Activated naive CD8-positive, alpha-beta T cell treated with anti-CD3 and anti-CD28 coated beads, Interleukin-2, amount 10 ng/mL, durations not matched to agents 7 days and 5 days (primary cell): ENCODE measurements at places on chromosomes 12 and 14.
A peak's percentile ranks its signal among the peaks of the same experiment; 100 is the strongest.

DNA sequence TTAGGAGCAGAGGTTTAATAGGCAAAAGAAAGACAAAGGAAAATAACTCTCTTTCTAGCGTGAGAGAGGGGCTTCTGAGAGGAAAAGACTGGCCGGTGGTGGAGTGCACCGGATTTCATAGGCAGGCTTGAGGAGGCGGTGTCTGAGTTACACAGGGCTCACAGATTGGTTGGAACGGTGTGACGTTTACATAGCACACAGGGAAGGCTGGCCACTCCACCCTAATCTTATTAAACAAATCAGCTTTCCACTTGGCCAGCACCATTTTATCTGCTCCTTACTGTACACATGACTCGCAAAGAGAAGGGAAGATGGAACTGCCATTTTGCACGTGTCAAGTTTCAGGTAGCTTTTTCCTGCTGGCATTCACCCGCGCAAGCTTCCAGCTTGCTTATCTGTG lies 587.7 kb downstream of the RPL10L start:
- no peak for DNase-seq

DNA sequence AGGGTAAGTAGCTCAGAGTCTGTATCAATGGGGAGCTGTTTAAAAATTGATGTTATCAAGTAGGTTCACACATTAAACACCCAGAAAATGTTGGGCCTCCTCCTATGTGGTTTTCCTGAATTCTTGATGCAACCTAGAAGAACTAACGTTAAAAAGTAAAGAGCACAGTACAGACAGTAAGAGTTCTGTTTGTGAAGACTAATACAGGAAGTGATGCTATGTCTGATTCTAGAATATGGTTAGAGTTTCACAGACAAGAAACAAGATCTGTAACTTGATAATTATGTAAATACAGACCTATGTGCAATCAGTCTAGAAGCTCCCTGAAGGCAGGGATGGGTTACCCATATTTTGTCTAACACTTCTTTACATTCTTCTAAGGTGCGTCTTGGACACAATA lies 214.9 kb upstream of the BTG1 start:
- DNase-seq: no peak

- no peak for DNase-seq
These were observed 77.9 kb upstream of the SOX5 start for GRCh38 chr12:24027352-24027751.

GRCh38 chr12:6228535-6229223 lies 28.5 kb downstream of the CD9 start:
- no peak for DNase-seq

- no peak for DNase-seq
These were observed 28.2 kb downstream of the PTPRQ start for GRCh38 chr12:80472236-80472635.

DNA sequence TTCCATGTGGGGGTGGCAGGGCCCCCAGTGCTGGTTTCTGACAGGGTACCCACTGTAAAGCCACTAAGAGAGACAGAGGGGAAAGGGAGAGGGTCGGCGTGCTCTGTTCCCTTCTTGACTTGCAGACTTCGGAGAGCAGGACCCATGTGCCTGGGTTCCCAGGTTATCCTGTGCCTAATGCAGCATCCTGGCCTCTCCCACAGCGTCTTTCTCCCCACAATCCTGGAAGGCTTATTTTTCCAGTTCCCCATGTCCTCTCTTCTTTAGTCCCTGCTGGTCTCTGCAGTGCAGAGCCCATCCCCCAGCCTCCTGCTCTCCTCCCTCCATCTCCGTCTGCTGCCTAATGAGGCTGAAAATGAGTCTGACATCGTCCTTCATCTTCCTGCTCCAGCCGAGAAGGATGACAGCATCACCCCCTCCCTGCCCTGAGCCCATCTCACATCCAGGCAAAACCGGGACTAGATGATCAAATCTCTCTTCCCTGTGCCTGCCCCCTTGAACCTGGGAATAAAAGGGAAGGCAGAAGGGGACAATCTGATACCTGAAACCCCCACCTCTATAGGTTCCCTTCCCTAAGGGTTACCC lies 15.1 kb downstream of the CALCOCO1 start:
- DNase-seq: no peak

DNA sequence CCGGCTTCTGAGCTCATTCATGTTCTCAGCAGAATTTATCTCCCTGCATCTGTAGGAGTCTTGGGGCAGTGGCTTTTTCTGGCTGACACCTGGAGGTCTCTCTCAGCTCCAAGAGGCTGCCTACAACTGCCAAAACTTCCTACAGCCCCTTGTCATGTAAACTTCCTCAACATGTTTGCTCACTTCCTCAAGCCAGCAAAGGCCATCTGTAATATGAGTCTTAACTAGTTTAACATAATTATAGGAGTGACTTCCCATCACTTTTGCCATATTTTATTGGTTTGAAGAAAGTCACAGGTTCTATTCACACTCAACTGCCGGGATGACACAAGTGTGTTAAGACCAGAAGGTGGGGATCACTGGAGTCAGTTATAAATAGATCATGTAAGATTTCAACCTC lies 194.0 kb downstream of the VRK1 start:
- no peak for DNase-seq

- no peak for DNase-seq
These were observed 10.0 kb downstream of the MAX start for GRCh38 chr14:65092349-65092748.

DNA sequence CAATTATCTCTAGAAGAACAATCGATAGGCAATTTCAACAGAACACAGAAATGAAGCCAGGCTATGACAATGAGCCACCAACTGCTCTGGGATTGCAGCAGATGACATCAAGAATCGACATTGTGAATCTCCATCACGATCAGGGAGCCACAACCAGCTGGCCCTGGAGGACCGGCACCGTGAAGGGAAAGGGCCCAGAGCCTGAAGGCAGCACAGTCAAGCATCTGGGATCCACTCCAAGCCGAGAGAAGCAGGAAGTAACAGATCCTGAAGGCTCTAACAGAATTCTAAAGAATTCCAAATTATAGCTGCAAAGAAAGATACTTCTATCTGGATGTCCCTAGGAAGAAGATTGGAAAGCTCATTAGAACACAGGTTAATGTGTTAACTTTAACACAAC lies 61.0 kb downstream of the LRRC74A start:
- DNase-seq: no peak

- no peak for DNase-seq
These were observed 51.1 kb downstream of the CALM1 start for GRCh38 chr14:90447720-90448497.

DNA sequence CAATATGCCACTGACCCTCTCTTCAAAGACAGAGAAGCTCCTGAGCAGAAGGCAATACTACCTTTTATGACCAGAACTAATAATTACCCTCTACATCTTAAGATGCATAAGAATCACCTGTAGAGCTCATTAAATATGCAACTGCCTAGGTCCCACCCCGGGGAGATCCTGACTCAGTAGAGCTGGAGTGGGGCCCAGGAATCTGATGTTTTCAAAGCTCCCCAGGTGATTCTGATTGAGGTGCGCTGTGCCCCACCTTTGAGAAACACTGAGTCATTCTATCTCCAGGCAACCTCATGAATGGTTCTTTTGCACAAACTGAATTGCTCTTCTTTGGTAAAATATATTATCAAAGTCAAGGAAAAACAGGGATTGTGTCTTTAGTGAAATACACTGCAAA lies 149.3 kb upstream of the BMP4 start:
- DNase-seq: no peak

DNA sequence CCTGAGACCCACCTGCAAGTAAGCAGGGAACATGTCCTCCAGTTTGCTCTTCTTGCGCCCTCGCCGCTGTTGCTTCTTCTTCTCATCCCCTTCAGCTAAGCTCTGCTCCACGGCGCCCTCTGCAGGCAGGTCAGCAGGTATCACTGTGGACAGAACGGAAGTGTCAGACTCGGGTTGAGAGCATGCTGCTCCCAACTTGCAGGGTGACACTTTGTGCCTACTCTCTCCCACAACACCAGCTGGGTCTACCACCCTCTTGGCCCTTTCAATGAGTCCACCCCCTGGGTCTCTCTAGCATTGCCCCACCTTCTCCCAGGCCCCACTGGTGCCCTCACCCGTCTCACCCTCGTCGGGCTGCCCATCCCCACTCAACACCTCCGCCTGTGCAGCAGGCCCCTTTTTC lies 16.7 kb downstream of the KMT2D start:
- DNase-seq: peak; percentile 86

DNA sequence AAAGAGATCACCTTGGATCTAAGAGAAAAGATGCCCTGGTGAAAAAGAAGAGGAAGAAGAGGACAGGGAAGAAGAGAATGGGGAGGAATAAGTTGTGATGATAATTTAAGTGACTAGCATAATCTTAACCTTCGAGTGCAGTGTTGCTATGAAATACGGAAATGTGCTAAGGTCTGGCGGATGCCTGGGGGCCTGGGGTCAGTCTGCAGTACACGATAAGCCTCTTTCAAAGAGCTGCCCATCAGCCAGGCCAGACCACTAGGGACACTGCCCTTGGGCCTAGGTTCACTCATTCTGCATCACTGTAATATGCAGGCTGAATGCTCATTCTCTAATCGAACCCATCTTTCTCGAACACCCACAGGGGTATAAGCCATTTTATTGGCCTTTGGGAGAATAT lies 83.4 kb downstream of the PLEKHG3 start:
- no peak for DNase-seq

- no peak for DNase-seq
These were observed 24.9 kb downstream of the PSMC1 start for GRCh38 chr14:90281261-90281660.

DNA sequence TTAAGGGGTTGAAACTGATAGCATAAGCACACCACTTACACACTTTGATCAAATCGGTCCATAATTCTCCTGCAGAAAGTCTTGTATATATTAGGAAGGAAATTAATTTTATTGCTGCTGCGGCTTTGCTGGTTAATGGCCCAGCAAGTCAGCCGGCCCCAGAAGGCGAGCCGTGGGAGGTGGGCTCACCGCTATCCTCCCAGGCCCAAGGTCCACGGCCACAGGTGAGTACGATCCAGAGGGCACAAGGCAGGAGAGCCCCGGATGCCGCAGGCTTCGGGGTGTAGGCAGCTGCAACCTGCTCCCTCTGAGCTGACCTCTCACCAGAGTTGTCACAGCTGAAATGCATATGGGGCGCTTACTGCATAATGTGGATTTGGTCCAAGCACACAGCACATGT lies 165.7 kb downstream of the TBX5 start:
- no peak for DNase-seq

DNA sequence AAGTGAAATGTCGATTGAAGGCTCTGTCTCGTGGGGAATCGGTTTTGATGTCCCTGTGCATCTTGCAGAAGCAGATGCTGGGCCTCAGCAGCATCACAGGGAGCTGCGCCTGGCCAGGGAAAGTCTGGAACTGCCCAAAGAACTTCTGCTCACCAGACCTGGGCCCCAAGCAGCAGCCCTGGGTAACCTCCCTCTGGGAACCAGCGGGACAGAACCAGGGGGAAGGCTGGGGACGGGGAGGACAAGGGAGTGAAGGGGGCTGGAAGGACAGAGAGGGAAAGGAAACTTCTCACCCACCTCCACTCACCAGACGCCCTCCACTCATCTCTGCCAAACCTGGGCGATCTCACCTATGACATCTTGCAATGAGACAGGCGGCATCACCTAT lies 26.8 kb upstream of the C14orf180 start:
- DNase-seq: no peak

DNA sequence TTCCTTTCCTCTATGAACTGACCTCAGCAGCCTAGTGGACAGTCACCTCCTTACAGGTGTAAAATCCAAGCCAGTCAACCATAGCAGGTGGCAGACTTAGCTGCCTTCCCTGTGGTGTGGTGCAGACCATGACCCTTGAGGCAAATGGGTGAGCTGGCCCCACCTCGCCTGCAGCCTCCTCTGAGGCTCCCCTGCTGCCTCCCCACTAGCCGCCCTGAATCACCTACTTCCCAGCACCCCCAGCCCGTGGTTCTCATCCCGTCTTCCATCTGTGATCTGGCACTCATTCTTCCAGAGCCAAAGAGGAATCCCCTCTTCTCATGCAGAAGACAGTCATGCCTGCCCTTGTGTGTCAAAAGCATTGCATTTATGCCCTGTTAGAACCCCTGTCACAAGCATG lies 34.4 kb upstream of the TSPAN9 start:
- DNase-seq: no peak

DNA sequence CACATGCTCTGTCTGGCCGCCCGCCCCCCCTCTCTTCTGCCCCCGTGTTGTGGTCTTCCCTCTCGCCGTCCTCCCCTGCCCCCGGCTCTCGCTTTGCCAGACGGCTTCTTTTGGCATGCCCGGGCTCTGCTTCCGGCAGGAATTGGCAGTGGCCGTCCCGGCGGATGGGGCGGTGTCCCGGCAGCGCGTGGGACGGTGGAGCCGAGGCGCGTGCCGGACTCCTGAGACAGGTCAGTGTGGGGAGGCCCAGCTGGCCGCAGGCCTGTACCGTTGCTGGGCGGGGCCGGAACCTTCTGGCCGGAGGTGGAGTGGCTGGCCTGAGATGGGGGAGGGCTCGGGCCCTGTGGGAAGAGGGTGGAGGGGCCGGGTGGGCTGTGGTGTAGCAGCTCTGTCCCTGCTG lies 17.1 kb downstream of the KIF26A start:
- DNase-seq: no peak

- DNase-seq: no peak
These were observed 19.9 kb downstream of the FUT8 start for GRCh38 chr14:65432361-65432948.

GRCh38 chr12:96073346-96074330 lies 38.3 kb upstream of the LTA4H start:
- DNase-seq: no peak

DNA sequence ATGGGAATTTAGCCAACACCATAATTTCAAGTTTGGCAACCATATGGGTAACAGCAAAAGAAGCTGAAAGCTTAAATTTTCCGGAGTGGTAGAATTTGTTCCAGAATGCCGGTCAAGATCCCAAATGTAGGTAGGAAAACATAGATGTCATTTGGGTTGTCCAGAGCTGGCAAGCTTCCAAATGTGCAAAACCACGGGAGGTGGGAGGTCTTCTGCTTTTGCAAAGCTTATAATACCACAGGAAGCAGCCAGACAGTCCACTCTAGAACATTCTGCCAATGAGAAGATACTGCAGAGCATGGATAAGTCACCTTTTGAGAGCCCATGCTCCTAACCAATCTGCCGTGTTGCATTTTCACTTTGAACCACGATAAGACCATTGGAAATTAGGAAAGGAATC lies 26.4 kb upstream of the BATF start:
- no peak for DNase-seq

DNA sequence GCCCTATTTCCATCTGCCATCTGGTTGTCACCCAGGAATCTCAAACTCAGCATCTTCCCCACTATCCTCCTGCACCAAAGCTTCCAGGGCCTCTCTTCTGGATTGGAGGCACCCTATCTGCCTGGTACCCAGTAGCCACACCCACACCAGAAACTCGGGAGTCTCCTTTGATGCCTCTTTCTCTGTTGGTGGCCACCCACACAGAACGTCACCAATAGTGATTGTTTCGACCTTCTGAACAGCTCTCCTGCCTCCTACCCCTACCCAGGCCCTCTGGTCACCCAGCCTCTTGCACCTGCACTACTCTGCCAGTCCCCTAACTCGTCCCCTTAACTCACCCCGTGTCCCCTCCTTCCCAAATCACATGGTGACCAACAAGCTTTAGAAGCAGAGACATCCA lies 95.0 kb downstream of the IRF2BPL start:
- DNase-seq: no peak

- DNase-seq: no peak
These were observed 85.1 kb upstream of the AMIGO2 start for GRCh38 chr12:47164724-47165439.

- no peak for DNase-seq
These were observed 18.7 kb downstream of the GRIN2B start for GRCh38 chr12:13962699-13963098.
